Cortex of kidney (tissue), 1 donor: ENCODE measurements at places on chromosomes 6 and 20.

DNA sequence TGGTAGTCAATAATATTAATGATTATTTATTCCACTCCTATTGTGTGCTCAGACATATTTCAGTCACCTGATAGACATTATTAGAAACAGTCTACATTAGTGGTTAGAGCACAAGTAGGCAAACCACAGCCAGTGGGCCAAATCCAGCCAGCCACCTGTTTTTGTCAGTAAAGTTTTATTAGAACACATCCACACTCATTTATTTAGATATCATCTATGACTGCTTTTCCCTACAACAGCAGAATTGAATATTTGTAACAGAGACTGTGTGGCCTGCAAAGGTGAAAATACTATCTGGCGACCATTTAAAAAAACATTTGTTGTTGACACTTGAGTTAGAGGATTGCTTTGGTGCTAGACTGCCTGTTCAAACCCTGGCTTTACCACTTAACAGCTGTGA lies 220.0 kb upstream of the ZFP64 start:
- no peak for DNase-seq

DNA sequence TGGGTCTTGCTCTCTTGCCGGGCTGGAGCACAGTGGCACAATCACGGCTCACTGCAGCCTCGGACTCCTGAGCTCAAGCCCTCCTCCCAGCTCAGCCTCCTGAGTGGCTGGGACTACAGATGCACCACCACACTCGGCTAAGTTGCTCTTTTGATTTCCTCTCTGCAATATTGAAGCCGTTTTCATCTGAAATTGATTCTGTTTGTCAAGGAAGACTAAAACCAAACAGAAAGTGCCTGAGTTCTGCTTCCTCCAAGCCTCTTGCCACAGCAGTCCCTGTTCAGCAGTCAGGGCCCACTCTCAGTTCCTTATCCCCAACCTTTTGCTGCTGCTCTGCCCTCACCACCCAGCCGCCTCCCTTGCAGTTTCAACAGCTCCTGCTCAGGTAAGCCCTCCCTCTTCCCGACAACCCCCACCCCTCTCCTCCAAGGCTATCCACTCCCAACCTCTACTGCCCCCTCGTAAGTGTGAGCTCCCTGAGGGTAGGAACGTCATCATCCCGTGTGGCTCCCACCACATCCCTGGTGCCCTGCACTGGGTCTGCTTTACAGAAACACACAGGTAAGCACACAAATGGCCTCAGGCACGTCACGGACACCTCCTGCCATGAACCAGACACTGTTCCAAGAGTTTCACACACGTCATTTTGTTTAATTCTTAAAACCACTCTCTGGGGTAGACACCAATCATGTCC lies 70.7 kb upstream of the TAB2 start:
- DNase-seq = no peak

DNA sequence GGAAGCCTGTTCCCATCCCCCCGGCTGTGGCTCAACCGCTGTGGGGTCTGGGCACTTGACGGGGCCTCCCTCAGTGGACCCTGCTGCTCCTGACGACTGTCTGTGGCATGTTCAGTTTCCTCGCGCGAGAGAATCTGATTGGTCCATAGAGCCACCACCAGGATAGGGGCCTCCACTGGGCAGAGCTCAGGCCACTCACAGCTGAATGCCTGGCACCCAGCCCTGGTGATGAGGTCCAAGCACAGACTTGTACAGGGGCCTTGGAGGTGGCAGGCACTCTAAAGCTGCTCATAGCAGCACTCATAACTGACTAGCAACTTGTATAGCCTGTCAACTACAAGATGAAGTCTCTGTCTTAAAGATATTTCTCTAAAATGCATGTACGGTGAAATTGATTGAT lies 368.1 kb downstream of the NRN1 start:
- DNase-seq = no peak

DNA sequence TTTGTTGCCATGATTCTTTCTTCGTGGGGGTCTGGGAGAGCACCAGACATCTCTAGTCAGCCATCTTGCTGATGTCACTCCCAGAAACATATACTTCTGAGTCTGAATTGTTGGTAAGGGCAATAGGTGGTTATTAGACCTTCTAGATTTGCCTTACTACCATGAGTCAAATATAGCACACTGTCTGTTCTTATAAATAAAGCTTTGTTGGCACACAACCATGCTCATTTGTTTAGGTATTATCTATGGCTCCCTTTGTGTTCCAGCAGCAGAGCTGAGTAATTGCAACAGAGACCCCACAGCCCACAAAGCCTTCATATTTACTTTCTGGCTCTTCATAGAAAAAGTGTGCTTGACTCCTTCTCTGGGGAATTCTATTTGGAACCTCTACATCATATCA lies 62.9 kb downstream of the CDH26 start:
- no peak for DNase-seq

- DNase-seq = no peak
Measured at GRCh38 chr6:52639493-52639892, 31.4 kb upstream of the TMEM14A start.

GRCh38 chr6:36576578-36576977 lies 17.6 kb upstream of the SRSF3 start:
- DNase-seq = no peak

DNA sequence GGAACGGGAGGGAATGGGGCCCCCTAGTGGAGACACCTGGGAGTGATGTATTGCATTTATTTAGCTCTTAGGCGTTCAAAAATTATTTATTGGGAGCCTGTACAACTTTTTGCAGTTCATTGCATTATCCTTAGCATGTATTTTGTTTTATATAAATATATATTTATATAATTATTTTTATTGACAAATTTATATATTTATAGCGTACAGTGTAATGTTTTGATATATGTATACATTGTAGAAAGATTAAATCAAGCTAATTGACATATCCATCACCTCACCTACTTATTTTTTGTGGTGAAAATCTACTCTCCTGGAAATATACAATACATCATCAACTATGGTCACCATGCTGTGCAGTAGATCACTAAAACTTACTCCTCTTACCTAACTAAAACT lies 975 bp downstream of the SIRT5 start:
- DNase-seq = no peak

DNA sequence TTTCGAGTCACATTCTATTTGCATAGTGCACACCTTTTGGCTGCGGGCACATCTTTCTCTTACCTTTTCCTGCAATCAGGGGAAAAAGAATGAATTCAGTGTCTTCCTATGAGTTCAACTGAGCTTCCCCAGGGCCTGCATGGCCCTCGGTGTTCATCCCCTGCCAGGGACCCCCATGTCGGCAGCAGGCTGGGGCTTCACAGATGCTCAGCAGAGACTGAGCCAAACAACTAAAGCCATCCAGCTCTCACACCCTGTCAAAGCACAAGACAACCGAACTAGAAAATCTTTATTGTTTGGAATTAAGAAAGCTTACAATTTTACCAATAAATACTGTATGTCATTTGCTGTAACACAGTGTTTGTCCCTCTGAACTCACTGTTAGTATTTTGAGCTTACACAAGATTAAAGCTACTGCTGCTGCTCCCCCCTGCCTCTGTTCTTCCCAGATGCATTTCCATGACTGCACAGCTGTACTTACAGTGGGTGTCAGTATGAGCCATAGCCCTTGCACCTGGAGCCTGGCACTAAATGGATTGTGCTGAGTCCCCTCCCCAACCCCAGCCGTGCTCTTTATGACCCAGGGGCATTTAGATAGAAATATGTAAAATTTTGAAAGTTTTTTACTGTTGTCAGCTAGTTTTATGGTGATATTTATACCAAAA lies 205.8 kb downstream of the TMEM242 start:
- DNase-seq = no peak

DNA sequence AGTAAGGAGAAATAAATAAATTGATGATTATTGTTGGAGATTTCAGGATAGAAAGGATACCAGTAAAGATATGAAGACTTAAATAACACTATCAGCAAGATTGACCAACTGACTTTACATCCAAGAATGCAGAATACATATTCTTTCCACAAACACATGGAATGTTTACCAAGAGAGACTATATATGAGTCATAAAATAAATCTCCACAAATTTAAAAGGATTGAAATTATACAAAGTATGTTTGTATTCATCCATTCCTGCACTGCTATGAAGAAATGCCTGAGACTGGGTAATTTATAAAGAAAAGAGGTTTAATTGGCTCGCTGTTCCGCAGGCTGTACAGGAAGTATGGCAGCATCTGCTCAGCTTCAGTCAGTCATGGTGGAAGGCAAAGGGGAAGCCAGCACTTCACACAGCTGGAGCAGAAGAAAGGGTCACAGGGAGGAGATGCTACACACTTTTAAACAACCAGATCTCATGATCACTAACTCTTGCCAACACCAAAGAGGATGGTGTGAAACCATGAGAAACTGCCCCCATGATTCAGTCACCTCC lies 56.7 kb upstream of the TNFRSF21 start:
- DNase-seq = no peak

DNA sequence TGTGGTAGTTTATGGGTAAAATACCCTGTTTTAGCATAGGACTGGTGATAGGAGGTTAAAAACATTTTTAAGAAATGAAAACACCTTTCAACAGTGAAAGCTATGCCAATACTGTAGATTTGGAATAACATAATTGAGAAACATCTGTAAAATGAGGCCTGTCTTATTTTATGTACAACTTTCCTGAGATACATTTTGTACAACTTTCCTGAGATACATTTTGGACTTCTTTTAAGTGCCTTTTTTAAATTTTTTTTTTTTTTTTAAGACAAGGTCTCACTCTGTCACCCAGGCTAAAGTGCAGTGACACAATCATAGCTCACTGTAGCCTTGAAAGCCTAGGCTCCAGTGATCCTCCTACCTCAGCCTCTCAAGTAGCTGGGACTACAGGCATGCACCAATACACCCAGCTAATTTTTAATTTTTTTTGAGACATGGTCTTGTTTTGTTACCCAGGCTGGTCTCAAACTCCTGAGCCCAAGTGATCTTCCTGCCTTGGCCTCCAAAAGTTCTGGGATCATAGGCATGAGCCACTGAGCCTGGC lies 84.6 kb downstream of the MAN1A1 start:
- no peak for DNase-seq

GRCh38 chr6:152124429-152125074 lies 317.1 kb downstream of the ESR1 start:
- no peak for DNase-seq

DNA sequence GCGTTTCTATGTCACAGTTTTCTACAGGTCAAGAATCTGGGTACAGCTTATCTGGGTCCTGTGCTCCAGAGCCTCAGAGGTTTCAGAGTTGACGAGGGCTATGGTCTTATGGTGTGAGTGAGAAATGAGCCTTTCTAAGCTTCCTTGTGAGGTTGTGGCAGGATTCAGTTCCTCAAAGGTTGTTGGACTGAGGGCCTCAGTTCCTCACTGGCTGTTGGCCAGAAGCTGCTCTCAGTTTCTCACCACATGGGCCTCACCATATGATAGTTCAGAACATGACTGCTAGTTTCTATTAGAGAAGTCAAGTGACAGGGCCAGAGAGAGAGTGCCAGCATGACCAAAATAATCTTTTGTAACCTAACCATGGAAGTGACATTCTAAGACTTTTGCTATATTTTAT lies 96.1 kb downstream of the NUS1 start:
- DNase-seq = no peak

DNA sequence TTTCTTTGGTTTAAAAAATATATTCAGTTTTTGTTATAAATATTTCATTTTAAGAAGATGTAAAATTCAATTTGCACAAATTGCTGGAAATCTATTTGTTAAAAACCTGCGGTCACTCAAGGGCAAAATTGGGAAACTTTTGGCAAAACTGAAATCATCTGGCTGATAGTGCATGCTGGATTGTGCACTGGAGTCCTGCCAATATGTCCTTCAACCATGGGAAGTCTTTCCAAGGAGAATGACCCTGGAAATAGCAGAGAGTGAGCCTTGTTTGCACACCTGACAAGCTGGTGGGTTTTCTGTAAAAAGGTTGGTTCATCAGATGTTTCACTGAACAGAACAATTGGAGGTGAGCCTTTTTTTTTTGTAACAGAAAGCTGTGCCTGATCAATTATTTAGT lies 413.5 kb downstream of the BTBD3 start:
- no peak for DNase-seq

- no peak for DNase-seq
Measured at GRCh38 chr6:2877960-2878359, 25.1 kb downstream of the SERPINB9 start.
